ENCODE measurements at places on chromosomes 5 and 9.

- peak; percentile 61 for DNase-seq
Observed at GRCh38 chr5:67089200-67089725, 107.3 kb downstream of the CD180 start.

DNA sequence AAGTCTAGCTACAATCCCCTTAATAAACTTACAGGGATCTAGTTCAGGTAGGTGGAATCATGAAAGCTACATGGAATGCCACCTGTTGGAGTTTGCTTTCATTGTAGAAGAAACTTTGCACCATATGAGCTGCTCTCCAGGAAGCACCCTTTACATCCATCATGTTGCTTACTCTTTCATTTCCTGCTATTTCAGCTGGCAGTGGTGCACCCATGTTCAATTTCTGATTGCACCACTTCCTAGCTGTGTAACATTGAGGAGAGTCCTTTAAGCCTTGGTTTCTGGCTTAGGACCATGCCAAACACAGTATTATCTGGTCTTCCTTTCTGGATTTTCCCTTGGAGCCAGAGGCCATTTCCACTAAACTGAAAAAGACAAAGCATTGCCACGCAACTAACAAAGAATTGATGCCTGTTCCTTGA is 123.3 kb upstream of the SLC12A2 start:
- no peak for DNase-seq

GRCh38 chr5:56513141-56513540 is 280.0 kb upstream of the ANKRD55 start:
- DNase-seq = no peak

DNA sequence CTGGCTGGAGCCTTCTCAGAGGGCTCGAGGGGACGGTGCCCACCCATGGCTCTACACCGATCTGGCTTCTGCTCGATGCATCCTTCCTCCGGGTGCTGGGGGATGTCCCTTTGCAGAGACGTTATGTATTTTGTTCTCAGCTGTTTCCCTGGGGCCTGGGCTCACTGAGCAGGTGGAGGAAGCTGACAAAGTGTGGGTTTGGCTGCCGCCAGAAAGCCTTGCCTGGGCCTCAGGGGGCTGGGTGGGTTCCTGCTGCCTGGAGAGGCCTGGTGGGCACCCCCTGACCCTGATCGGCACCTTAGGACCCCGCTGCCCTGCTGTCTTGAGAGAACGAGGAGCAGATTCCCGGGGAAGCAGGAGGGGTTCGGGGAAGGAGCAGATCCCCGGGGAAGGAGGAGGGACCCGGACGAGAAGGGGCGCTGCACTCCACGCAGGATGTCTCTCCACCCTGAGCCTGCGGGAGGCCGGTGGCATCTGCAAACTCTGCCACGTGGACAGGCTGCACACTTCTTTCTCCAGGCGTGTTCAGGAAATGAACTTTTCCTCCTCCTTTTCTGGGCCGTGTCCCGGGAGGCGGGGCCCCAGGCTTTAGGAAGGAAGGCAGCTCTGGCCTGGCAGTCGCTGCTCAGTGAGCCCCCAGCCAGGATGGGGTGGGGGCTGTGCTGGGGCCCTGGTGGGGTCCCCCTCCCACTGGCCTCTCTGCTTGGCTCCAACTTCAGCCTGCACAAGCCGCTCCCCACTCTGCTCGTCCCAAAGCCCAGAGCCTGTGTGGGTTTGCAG is 148.9 kb downstream of the RXRA start:
- no peak for DNase-seq

DNA sequence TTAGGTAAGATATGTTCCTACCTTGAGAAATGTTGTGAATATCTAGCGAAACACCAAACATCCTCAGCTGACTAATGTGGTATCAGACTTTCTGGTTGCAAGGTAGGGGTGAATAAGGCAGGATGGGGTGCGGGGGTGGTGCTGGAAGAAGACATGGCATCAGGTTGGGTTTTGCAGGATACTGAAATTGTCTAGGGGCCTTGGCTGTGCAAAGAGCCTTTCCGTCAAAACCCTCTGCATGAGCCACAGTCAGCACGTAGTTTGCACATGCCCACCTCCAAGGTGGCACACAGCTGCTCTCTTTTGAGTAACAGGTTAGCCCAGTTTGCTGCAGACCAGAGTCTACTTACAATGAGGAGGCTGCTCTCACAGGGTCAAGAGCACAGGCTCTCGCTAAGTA is 42.0 kb downstream of the SFXN1 start:
- DNase-seq = no peak

GRCh38 chr5:131210151-131210510 is 39.4 kb downstream of the LYRM7 start:
- no peak for DNase-seq

GRCh38 chr5:51373880-51374523 is 9.2 kb upstream of the ISL1 start:
- DNase-seq = no peak

GRCh38 chr5:151363673-151364072 is 16.3 kb upstream of the SLC36A2 start:
- no peak for DNase-seq

GRCh38 chr9:130627051-130627450 is 37.3 kb upstream of the PRDM12 start:
- no peak for DNase-seq

DNA sequence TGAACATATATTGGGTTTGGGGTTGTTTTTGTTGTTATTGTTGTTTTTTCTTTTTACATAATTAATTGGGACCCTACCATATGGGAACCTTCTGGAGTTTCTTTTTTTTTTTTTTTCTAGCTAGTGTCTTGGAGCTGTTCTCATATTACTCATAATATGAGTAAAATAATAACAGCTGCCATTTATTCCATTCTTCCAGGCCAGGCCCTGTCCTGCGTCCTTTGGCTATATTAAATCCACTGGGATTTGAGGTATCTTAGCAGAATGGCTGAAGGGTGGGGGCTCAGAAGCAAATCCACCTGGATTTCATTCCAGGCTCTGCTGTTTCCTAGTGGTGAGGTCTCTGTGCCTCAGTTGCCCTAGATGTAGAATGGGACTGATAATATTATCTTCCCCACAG is 47.2 kb upstream of the RPL26L1 start:
- DNase-seq = no peak

- DNase-seq = no peak
Observed at GRCh38 chr5:112124788-112125187, 294.3 kb downstream of the EPB41L4A start.

DNA sequence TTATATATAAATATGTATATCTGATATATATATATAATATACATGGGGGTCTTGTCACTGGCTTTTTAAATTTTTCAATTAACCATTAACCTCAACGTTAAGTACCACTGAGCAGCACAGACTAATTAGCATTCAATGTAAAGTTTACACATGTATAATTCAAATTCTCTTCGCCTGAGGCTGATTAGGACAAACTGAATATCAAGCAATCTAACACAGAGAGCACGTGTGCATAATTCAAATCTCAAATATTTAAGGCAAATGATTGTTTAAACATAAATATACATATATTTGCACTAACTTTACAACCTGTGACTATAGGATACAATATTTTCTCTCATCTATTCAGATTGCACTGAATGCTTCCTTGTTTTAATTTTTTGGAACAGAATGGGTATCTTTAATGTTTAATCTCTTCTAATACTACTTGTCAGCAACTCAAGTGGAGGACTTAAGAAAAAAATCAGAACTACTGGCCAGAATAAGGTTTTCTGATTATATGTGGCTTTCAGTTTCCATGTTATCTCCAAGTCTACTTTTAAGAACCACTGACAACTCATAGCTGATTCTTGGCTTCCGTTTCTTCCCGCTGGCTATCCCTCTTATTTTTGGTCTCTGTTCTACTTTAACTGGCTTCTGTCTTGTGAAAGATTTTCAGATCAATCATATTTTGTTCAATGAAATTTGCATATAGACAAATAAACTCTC is 204.8 kb downstream of the MLLT3 start:
- DNase-seq = no peak

DNA sequence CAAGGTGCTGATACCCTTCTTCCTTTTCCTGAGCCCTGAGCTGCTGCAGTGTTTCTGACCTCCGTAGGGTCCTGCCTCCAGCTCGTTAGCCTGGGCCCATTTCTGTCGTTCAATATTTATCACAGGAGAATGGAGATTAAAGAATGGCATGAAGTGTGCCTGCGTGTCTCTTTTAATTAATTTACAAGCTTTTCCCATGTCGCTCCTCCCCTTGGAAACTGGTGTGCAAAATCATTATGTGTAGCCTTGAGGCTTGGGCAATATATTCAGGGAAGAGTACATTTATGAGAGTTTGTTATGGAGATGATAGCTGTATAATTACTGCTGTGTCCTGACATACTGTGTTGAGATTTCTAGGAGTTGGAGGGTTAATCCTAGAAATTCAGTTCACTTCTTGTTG is 99.7 kb downstream of the PCSK5 start:
- no peak for DNase-seq

DNA sequence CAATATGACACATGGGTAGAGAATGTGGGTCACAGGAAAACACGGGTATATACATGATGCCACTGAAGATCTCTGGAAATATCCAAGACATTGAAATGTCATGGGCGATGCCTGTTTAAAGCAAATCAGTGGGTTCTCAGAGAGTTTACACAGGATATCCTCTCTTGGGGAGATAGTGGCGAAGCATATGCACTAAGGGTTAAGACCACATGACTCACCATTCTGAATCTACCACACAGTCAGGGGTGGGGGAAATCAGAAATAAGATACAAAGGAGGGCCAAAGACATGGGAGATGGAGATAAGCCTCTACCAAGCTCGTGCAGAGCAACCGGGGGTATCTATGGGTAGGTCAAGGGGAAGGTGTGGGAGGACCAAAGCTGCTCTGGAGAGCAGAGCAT is 58.8 kb downstream of the SH3PXD2B start:
- DNase-seq = no peak

DNA sequence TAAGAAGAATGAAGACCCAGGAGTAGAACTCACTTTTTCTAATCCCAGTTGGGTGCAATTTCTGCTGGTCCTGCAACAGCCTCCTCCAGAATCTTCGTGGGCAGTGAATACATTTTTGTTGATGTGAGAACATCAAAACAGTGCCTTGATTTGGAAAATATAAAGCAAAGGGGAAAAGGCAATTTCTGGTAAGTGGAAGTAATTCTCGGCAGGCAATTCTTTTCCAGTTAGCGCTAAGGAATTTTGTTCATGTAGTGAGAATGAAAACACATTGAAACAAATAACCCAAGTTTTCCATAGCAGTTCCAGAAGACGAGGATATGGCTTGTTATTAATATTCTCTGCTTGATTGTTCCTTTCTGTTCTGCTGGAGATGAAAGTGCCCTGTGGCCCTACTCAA is 178.7 kb downstream of the SPATA31D1 start:
- DNase-seq = no peak

DNA sequence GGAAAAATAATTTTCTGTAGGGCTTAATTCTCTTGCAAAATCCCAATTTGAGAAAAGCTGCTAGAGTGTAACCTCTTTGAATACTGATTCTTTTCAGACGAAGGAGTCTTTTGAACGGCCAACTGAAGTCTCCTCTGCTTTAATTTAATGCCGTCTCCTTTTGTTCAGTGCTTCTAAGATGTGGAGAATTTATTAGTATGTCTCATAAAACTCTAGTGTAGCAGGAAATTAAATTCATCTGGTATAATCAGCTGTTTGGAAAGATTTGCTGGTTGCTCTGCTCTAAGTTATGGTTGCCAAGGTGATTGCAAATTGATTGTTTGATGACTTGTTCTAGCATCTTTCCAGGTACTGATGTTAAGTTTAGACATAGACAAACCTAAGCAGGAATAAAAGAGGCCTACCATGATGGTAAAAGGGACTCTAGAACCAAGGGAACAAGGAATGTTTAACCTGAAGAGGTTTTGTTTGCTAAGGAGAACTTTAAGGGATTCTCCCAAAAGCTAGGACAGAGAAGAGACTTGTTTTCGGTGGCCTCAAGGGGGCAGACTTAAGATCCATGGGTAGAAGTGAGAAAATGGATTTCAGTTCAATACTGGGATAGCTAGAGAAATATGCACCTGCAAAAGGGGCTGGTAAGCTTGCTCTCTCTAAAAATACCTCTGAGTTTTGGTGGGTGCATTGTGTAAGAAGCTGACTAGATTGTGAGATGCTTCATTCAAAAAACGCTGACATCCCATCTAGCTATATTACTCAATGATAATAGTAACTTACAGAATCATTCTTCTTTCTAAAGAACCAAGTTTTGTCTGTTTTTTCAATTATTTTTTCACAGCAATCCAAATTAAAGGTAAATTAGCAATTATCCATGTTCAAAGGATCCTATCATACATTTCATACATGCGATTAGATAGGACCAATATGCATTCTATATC is 5.7 kb upstream of the ADRB2 start:
- DNase-seq = no peak

- DNase-seq = no peak
Observed at GRCh38 chr5:133145436-133146170, 93.8 kb downstream of the HSPA4 start.

DNA sequence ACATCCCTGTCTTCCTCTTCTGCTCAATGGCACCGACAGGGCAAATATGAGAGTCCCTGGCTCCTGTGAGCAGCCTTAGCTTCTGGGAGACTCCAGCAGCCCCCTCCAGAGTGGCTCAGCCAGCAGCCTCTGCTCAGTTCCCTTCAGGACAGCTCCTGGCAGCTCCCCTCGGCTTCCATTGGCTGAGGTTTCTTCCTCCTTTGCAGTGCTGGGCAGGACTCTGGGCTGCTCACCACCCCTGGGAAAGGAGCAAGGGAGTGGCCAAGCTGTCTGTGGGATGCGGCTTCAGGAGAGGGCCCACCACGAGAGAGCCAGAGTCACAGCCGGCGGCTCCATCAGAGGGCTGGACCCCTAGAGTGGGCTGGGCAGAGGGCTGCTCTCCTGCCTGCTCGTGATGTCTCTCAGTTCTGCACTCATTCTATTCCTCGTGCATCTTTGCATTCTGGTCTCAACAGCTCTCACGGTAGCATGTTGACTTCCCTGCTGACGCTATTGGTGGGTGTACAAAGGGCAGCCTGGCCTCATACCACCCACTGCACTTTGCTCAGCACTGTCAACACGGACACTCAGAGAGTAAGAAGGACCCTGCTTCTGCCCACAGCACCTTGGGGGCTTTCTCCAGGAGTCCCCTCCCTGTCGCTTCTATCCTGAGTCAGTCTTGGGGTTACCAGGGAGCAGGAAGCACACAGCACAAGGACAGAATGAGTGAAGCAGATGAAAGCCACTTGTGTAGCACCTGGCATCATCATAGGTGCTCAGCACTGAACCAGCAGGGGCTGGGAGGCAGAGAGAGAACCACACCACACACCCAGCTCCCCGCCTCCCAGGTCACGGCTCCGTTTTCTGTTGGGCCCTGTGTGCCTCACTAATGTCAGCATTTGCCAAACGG is 80.9 kb upstream of the ALDH1B1 start:
- no peak for DNase-seq

DNA sequence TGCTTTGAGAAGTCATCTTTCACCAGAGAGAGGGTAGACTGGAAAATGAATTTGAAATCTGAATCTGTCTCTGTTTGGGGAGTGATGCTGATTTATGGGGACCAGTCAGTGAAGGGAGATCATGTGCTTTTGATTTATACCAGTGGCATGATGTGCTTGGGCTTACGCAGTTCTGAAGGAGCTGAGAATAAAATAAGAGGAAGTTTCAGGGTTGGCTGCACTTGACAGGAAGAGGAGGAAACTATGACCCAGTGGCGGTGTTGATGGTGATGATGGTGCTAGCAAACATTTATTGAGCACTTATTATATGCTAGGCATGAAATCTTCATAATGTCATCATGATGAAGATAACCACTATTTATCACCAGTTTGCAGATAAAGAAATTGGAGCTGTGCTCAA is 136.4 kb upstream of the GLRA1 start:
- DNase-seq = no peak

Data from DMS 273 treated with DMSO at 0.1 percent for 48 hours (cell line).